ENCODE measurements at places on chromosomes 4 and X. TPM values are rescaled to one million over a fixed set of nuclear protein-coding genes. Genes with fewer than 3 reads are reported as not detected.

Gene GPR173
- polyA plus RNA-seq: 16.1 TPM

Gene XG
- polyA plus RNA-seq: 0.53 TPM

Gene S100P
- polyA plus RNA-seq: 7.3 TPM

Gene CYLC1
- not detected for polyA plus RNA-seq

Gene MAGEB17
- 0.14 TPM for polyA plus RNA-seq

Gene IL2RG
- 1.00 TPM for polyA plus RNA-seq

Gene NLGN4X
- polyA plus RNA-seq: 13.0 TPM

Gene ANKRD50
- polyA plus RNA-seq: 49.2 TPM

Gene COL4A5
- 134 TPM for polyA plus RNA-seq

Gene MTNR1A
- polyA plus RNA-seq: 1.7 TPM

Gene TCEAL3
- 35.6 TPM for polyA plus RNA-seq

Gene KLHL15
- polyA plus RNA-seq: 13.2 TPM

Gene GAB3
- polyA plus RNA-seq: 2.2 TPM

Gene NCAPG
- 23.4 TPM for polyA plus RNA-seq

Gene CTAG1A
- not detected for polyA plus RNA-seq

Gene PAGE2B
- not detected for polyA plus RNA-seq

Gene CFAP47
- polyA plus RNA-seq: 0.75 TPM

Gene CNGA1
- polyA plus RNA-seq: 3.6 TPM

Gene GYG2
- 17.8 TPM for polyA plus RNA-seq

Gene ANXA3
- polyA plus RNA-seq: 44.5 TPM

Gene ADGRL3
- 27.8 TPM for polyA plus RNA-seq

Gene STBD1
- polyA plus RNA-seq: 2.0 TPM

Gene TMPRSS11D
- polyA plus RNA-seq: not detected

Gene TASL
- 0.59 TPM for polyA plus RNA-seq

Gene ZDHHC15
- 7.8 TPM for polyA plus RNA-seq

Gene RTL3
- not detected for polyA plus RNA-seq

Gene MAGEC1
- polyA plus RNA-seq: not detected

Gene C1QTNF7
- polyA plus RNA-seq: 24.0 TPM

Gene ZCCHC12
- 1.1 TPM for polyA plus RNA-seq

All from renal cortex interstitium (tissue), 15 donors.